ENCODE measurements at places on chromosomes 2 and 18.

- no peaks in the 10 kb centered on the region for H3K4me1 ChIP-seq
- H3K27me3 ChIP-seq = no peaks in the 10 kb centered on the region
- H3K4me3 ChIP-seq = no peak overlapping the region
- peaks cover 12% of the 10 kb centered on the region for H3K36me3 ChIP-seq
Observed at GRCh38 chr2:201471732-201472393, 20.3 kb downstream of the STRADB start.

DNA sequence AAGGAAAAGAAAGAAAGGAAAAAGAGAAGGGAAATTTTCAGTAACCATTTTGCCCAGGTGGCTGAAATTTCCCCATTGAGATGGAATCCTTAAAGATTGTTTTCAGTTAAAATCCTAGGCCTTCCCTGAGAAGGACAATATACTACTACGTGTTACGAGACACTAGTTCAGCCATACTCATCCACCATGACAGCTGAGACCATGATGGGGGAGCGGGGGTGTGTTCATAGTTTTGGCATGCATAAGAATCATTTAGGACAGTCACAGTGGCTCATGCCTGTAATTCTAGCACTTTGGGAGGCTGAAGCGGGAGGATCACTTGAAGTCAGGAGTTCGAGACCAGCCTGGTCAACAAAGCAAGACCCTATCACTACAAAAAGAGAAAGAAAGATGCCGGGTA lies 28.0 kb downstream of the PLA2R1 start:
- no peak for DNase-seq
- H3K36me3 ChIP-seq = no peaks in the 10 kb centered on the region
- H3K4me1 ChIP-seq = no peaks in the 10 kb centered on the region
- H3K27ac ChIP-seq = no peak overlapping the region
- H3K27me3 ChIP-seq = no peaks in the 10 kb centered on the region

DNA sequence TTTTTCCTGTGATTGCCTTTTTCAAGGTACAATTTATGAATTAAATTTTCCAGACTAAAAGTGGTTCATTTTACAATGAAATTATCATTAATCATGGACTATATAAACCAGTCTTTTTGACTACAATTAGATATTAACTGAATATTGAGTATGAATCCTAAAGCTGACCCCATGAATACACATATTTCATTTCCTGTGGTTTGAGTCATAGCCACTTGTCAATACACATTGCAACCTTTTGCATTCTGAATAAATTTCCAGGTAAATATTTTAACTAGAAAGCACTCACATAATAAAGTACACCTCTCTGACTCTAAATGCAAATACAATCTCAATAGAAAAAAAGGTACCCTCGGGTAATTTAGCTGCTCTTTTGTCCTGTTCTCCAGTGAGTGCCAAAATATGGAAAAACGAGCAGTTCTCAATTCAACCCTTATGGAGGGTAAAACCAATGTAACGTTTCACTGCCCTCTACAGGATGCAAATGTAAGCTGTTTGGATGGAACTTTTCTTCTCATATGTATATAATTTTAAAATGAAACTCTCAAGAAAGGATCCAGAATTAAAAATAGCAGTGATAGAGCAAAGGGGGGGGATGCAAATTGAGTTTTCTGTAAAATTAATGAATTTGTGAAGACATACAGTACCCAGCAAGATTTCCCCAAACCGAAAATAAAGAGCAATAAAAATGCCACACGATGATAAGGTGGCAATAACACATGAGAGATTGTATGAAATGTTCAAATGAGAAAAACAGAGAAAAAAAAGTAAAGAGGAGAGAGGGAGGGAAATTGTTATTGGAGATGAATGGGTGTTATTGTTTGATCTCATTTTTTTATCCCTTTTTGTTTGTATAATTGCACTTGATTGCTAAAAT lies 1795.7 kb upstream of the PIK3C3 start:
- no peak overlapping the region for H3K4me3 ChIP-seq
- H3K27me3 ChIP-seq = no peaks in the 10 kb centered on the region
- no peaks in the 10 kb centered on the region for H3K36me3 ChIP-seq
- DNase-seq = no peak

DNA sequence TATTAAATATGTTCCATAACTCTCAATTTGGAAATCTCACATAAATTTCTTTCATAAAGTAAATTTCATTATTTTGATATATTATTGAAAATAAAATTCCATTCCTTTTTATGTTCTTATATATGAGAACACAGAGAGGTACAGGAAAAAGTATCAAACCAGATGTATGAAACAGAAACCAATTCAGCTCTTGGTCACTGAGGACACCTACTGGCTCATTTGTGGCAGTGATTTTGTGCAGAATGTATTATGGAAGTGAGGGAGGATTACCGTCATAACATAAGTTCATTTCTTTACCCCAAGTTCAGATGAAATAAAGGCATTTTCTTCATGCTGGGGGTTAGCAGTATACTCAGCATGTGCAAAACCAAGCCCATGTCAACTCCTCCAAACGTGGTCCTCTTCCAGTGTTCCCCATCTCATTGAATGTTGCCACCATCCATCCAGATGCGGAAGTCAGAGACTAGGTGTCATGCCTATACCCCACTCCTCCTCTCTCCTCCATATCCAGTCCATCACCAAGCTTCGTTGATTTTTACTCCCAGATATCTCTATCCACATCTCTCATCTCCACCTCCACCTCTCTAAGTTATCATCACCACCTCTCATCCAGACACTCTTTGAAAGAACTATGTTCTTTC lies 41.7 kb upstream of the MALL start:
- no peak overlapping the region for H3K27ac ChIP-seq
- no peak overlapping the region for H3K4me3 ChIP-seq
- H3K27me3 ChIP-seq = no peaks in the 10 kb centered on the region
- H3K4me1 ChIP-seq = peaks cover 4% of the 10 kb centered on the region
- no peak for DNase-seq

DNA sequence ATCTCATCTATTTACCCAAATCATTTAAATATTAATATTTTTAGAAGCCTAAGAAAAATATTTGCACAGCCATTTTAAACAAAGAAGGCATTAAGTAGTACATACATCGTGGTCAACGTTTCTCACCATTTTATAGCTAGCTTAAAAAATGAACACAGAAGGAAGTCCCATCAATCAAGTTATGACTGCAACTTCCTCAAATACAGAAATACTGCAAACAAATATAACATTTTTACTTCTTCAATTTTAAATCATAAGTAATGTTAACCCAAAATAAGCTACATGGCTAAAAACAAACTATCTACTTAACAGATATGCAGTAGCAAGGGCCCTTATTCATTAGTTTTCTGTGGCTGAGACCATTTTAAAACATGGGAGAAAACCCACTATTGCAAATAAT lies 30.6 kb downstream of the ITSN2 start:
- H3K27ac ChIP-seq = no peak overlapping the region
- no peaks in the 10 kb centered on the region for H3K36me3 ChIP-seq
- H3K4me1 ChIP-seq = peaks cover 32% of the 10 kb centered on the region
- no peak overlapping the region for H3K4me3 ChIP-seq

- H3K4me3 ChIP-seq = no peak overlapping the region
- no peaks in the 10 kb centered on the region for H3K36me3 ChIP-seq
- no peak for DNase-seq
- H3K27me3 ChIP-seq = no peaks in the 10 kb centered on the region
Observed at GRCh38 chr2:28128281-28128950, 237.9 kb downstream of the BABAM2 start.

- no peaks in the 10 kb centered on the region for H3K27me3 ChIP-seq
- H3K4me1 ChIP-seq = peaks cover 33% of the 10 kb centered on the region
- H3K36me3 ChIP-seq = peaks cover 30% of the 10 kb centered on the region
- no peak overlapping the region for H3K27ac ChIP-seq
- no peak for DNase-seq
Observed at GRCh38 chr18:50284255-50284885, 3.0 kb upstream of the MBD1 start.

GRCh38 chr2:163681745-163682144 lies 54.1 kb downstream of the FIGN start:
- no peaks in the 10 kb centered on the region for H3K27me3 ChIP-seq
- H3K4me3 ChIP-seq = no peak overlapping the region
- H3K4me1 ChIP-seq = no peaks in the 10 kb centered on the region
- no peak for DNase-seq

- no peak overlapping the region for H3K4me3 ChIP-seq
- H3K27ac ChIP-seq = no peak overlapping the region
- H3K27me3 ChIP-seq = no peaks in the 10 kb centered on the region
- H3K4me1 ChIP-seq = no peaks in the 10 kb centered on the region
Observed at GRCh38 chr2:7976206-7976605, 705.6 kb upstream of the ID2 start.

GRCh38 chr18:22169889-22170420 lies 566 bp downstream of the GATA6 start:
- H3K36me3 ChIP-seq = no peaks in the 10 kb centered on the region
- H3K27ac ChIP-seq = peak overlapping the region; percentile 97
- DNase-seq = no peak
- no peaks in the 10 kb centered on the region for H3K27me3 ChIP-seq
- H3K4me1 ChIP-seq = peaks cover 4% of the 10 kb centered on the region
- peak overlapping the region; percentile 70 for H3K4me3 ChIP-seq

DNA sequence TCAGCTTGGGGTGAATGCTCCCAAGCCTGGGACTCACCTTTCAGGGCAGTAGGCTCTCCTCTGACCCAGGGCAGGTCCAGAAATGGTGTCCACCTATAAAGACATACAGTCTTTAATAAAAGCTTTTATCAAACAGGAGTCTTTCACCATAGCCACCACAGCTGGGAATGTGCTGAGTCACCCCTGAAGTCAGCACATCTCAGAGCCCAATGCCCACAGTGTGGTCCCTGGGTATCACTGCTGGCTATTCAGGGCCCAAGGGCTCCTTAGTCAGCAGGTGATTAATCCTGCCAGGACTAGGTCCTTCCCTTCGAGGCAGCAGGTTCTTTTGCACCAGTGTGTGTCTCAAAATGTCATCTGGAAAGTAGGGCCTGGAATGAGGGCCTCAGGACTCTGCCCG lies 181.9 kb downstream of the MEMO1 start:
- H3K27ac ChIP-seq = no peak overlapping the region
- H3K4me3 ChIP-seq = no peak overlapping the region
- no peak for DNase-seq
- no peaks in the 10 kb centered on the region for H3K4me1 ChIP-seq

DNA sequence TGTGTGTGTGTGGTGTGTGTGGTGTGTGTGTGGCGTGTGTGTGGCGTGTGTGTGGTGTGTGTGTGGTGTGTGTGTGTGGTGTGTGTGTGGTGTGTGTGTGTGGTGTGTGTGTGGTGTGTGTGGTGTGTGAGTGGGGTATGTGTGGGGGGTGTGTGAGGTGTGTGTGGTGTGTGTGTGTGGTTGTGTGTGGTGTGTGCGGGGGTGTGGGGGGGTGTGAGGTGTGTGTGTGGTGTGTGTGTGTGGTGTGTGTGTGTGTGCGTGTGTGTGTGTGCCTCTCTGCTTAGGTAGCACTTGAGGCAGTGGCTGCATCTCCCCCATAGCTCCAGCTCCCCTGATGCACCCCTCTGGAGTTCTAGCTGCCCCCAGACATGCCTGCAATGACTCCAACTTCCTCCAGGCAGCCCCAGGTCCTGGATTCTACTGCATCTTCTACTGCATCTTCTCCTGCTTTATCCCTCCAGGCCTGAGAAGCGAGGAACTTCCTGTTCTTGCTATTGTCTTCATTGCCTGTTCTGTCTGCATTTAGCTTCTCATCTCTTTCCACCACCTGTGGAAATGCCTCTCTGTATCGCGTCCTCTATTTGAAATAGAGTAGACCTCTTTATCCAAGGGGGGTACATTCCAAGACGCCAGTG lies 22.2 kb upstream of the MLPH start:
- H3K27ac ChIP-seq = no peak overlapping the region
- DNase-seq = no peak
- no peaks in the 10 kb centered on the region for H3K27me3 ChIP-seq
- no peaks in the 10 kb centered on the region for H3K36me3 ChIP-seq
- H3K4me3 ChIP-seq = no peak overlapping the region

DNA sequence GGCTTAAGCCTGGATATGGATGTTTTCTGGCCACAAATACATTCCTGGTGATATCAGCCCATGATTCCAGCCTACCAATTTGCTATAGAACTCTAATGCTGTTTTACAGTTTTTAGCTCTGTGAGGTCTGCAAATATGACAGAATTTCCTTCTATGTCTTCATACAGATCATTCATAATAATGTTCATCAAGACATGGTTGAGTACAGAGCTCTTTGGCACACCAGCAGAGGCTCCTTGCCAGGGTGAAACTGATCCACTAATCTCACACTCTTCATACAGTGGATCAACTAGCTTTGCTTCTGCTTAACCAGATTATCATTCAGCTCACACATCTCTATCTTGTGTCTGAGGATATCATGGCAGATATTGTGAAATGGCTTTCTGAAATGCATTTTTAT lies 672.1 kb downstream of the STK39 start:
- no peaks in the 10 kb centered on the region for H3K4me1 ChIP-seq
- no peak for DNase-seq
- no peaks in the 10 kb centered on the region for H3K36me3 ChIP-seq
- no peak overlapping the region for H3K27ac ChIP-seq
- no peak overlapping the region for H3K4me3 ChIP-seq
- H3K27me3 ChIP-seq = no peaks in the 10 kb centered on the region

- peak overlapping the region; percentile 85 for H3K27ac ChIP-seq
- peaks cover 40% of the 10 kb centered on the region for H3K4me1 ChIP-seq
- H3K36me3 ChIP-seq = no peaks in the 10 kb centered on the region
- no peak for DNase-seq
- H3K4me3 ChIP-seq = no peak overlapping the region
- no peaks in the 10 kb centered on the region for H3K27me3 ChIP-seq
Observed at GRCh38 chr2:237623428-237624403, 3.7 kb upstream of the LRRFIP1 start.

GRCh38 chr18:44128365-44128764 lies 552.3 kb upstream of the SETBP1 start:
- H3K36me3 ChIP-seq = no peaks in the 10 kb centered on the region
- H3K27me3 ChIP-seq = no peaks in the 10 kb centered on the region
- H3K27ac ChIP-seq = no peak overlapping the region
- DNase-seq = no peak
- no peaks in the 10 kb centered on the region for H3K4me1 ChIP-seq

DNA sequence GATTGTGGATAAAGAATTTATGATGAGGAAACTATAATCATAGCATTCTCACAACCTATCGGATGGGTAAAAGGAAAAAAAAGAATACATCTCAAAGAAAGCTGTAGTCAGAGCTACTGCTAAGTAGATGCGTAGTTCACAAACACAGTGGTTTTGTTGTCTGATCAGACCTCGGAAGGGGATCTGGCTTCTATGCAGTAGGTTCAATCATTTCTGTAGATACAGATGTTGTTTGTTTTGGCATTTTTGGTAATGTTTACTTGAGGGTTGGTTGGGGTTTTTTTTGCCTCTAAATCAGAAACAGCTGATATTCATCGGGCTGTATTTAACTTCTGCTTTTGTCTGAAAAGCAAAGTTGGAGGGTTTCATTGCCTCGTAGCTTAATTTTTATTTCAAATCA lies 42.1 kb downstream of the NPAS2 start:
- no peak for DNase-seq
- H3K4me3 ChIP-seq = no peak overlapping the region
- H3K27me3 ChIP-seq = no peaks in the 10 kb centered on the region

- peak overlapping the region; percentile 95 for H3K27ac ChIP-seq
- no peaks in the 10 kb centered on the region for H3K36me3 ChIP-seq
- H3K4me3 ChIP-seq = peak overlapping the region; percentile 61
- H3K4me1 ChIP-seq = peaks cover 14% of the 10 kb centered on the region
Observed at GRCh38 chr2:66433945-66434678, 813 bp upstream of the MEIS1 start.

GRCh38 chr2:198297350-198297749 lies 493.0 kb downstream of the PLCL1 start:
- no peaks in the 10 kb centered on the region for H3K4me1 ChIP-seq
- no peaks in the 10 kb centered on the region for H3K36me3 ChIP-seq
- H3K4me3 ChIP-seq = no peak overlapping the region
- no peak overlapping the region for H3K27ac ChIP-seq
- DNase-seq = no peak

- H3K27me3 ChIP-seq = no peaks in the 10 kb centered on the region
- no peak overlapping the region for H3K27ac ChIP-seq
- no peaks in the 10 kb centered on the region for H3K36me3 ChIP-seq
- H3K4me1 ChIP-seq = no peaks in the 10 kb centered on the region
Observed at GRCh38 chr2:239589270-239589825, 188.5 kb upstream of the HDAC4 start.
